ENCODE measurements at places on chromosomes 4 and X.

- no peak for DNase-seq
These were observed 2.2 kb downstream of the MXD4 start for GRCh38 chr4:2259541-2260343.

GRCh38 chrX:118324588-118324987 lies 21.3 kb upstream of the WDR44 start:
- DNase-seq, result no peak

GRCh38 chr4:26522478-26522877 lies 32.2 kb upstream of the CCKAR start:
- no peak for DNase-seq

- no peak for DNase-seq
These were observed 15.7 kb downstream of the SPCS3 start for GRCh38 chr4:176335421-176335820.

DNA sequence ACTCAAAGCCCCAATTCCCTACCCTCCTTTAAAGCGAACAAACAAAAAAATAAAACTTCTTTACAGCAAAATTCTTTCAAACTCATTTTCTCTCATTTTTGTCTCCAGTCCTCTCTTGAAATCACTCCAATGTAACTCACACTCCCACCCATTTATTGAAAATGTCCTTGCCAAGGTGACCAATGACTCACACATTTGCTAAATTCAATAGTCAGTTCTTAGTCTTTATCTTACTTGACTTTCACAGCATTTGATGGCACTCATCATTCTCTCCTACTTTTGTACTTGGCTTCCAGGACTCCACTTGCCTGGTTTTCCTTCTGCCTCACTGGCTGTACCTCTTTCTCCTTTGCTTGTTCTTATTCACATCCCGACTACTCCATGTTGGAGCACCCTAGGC lies 19.9 kb downstream of the CC2D2A start:
- no peak for DNase-seq

GRCh38 chr4:151013944-151014343 lies 1.1 kb downstream of the LRBA start:
- DNase-seq, result no peak
